ENCODE measurements at places on chromosomes 4 and X.

DNA sequence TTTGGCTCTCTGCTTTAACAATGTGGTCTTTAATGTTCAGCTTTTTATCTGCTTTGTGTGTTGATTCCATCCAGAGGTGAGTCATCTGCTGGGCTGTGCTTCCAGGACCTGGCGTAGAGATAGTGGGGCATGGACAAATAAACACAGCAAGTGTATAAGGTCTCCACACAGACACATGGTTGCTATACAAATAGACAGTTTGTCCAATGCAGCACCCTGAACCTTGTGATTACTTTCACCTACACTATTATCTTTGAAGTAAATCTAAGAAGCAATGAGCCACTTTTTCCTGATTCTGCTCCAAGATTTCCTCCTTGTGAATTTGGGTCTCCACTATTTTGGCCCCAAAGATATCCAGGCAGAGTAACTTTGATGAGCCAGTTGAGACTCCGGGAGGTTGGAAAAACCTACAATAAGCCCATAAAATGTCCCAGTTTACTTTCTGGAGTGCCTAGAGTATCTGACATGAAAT is 12.1 kb downstream of the PPARGC1A start:
- no peak for DNase-seq

- no peak for DNase-seq
These were observed 14.7 kb upstream of the VSIG1 start for GRCh38 chrX:108029928-108030711.

GRCh38 chr4:43066415-43066814 is 173.9 kb downstream of the GRXCR1 start:
- DNase-seq, result no peak

- no peak for DNase-seq
These were observed 13.0 kb upstream of the SOWAHD start for GRCh38 chrX:119745283-119745848.

- no peak for DNase-seq
These were observed 7.2 kb upstream of the CCSER1 start for GRCh38 chr4:90120037-90120436.

GRCh38 chrX:107731831-107732502 is 43.6 kb downstream of the TSC22D3 start:
- DNase-seq, result no peak

DNA sequence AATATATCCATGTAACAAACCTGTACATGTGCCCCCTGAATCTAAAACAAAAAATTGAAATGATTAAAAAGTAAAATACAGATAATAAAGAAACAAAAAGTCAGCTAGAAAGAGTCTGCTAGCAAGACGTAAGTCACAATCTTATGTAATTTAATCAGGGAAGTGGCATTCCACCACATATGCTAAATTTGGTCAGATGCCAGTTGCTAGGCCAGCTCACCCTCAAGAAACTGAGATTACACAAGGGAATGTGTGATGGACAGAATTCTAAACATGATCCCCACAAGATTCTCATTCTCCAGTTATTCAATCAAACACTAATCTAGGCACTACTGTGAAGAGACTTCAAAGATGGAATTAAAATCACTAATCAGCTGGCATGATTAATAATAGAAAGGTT is 689.3 kb downstream of the CENPC start:
- no peak for DNase-seq

DNA sequence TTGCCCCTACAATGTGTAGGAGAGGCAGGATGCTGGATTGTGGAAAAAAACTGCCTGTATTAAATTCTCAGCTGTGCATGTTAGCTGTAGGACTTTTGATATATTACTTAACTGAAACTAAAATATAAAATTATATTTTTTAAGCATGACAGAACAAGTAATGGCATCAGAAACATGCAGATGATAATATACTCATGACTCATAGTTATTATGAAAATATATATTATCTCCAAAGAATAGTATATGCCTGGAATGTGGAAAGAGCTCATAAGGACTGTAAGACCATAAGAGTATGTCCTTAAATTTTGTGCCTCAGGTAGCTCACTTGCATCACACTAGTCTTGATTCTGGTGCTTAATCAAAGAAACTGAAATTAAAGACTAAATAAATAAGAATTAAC is 1100.6 kb downstream of the TECRL start:
- DNase-seq, result no peak

DNA sequence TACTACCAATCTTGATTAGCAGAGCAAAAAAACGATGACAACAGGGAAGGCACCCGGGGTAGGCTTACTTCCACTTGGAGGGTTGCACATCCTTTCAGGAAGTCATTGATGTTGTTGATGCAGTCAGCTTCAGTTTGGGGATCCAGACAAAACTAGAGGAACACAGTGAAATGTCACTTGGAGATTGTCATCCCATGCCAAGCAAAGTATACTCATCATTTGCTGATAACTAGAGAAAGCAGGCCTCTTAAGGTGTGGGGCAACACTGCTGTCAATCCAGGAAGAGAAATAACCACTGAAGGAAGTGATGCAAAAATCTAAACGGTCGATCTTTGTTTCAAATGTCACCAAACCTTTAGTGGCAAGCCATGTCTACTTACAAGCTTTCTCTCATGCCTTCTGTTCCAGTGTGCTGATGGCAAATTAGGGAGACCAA is 1.4 kb downstream of the ARHGEF6 start:
- no peak for DNase-seq
